Activated naive CD4-positive, alpha-beta T cell treated with anti-CD3 and anti-CD28 coated beads, Interleukin-2, amount 50 U/mL, for 16 hours (primary cell): ENCODE measurements at places on chromosomes 2 and 18.

DNA sequence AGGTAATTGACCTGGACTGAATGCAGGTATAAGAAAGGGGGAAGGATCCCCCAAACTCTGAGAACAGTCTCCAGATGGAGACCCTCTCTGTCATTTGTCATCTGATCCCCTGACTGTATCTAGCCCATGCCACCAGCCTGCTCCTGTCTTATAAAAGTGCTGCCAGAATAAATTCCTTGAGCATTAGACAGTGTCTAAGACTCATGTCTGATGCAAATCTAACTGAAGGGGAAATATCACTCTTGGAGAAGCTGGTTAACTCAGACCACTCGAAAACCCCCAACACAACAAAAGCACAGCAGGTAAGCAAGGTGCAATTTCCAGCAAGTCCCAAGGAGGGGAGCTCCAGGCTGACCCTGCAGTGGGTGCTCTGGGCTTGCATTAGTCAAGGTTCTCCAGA, 40.9 kb upstream of the KDM3A start:
- no peak for DNase-seq

- DNase-seq: no peak
These were observed 201.6 kb downstream of the SETBP1 start for GRCh38 chr18:44882163-44882868.

DNA sequence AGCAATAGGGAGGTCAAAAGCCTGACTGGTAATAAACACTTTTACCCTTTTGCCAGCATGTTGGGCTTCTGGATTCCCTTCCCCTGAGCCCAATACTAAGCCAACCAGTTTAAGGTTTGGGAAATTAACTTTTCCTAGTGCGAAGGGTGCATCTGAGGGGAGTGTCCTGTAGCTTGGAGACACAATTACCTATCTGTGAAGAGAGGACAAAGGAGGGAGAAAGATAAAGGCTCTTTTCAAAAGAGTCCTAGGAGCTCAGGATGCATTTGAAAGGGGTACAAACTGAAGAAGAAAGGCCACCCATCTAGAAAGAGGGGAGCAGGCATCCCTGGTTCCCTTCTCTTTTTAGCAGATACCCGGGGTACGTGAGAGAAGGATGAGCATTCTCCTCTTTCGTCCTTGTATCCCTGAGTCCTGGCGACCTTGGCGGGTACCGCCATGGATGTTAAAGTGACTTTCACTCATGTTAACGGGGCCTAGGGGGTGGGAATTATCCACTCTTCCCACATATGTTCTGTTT, 25.1 kb downstream of the C18orf54 start:
- no peak for DNase-seq

DNA sequence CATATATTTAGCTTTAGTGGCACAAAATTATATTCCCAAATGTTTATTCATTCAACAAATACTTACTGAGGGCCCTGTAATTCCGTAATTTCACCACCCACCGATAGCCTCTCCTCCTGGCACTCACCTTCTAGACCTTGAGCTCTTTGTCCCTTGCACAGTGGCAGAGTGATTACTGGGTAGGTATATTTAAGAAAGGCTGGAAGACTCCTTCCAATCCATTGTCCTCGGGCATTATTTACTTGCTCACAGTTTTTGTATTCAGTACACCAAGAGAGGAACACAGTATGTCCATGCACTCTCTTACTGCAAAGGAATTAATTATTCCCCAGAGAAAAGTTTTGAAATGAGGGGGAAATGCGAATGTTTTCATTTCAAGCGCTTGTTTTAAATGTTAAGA, 1.1 kb upstream of the CDCA7 start:
- DNase-seq: no peak

DNA sequence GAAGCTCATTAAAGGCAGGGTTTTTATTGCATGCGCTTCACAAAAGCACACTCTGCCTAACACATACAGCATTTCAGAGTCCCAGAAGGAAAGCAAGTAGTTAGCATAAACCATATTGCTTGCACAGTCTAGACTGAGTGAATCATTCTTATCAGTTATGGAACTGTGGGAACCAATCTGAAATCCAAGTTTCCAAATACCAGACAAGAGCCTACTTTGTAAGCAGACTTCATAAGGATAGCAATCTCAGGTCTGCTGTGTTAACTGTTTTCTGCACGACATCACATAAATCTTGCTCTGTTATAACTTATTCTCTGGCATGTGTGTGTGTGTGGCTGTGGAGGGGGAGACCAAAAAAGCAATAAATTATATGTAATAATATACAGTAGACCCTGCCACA, 608.1 kb upstream of the REG3G start:
- DNase-seq: no peak

DNA sequence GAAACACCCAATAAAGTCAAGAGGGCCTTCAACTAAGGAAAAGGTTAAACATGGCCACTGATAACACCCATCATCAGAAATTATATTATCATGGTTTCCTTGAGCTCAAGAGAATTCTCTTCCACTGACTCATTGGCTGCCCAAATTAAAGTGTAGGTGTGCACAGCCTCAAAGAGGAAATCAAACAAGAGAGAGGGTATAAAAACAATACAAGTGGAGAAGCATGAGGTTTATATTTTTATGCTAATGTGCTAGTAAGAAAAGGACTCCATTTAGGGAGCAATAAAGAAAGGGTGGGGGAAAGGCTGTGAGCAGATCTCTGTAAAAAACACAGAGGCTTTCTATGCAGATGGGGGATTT, 168.8 kb upstream of the VRK2 start:
- no peak for DNase-seq

DNA sequence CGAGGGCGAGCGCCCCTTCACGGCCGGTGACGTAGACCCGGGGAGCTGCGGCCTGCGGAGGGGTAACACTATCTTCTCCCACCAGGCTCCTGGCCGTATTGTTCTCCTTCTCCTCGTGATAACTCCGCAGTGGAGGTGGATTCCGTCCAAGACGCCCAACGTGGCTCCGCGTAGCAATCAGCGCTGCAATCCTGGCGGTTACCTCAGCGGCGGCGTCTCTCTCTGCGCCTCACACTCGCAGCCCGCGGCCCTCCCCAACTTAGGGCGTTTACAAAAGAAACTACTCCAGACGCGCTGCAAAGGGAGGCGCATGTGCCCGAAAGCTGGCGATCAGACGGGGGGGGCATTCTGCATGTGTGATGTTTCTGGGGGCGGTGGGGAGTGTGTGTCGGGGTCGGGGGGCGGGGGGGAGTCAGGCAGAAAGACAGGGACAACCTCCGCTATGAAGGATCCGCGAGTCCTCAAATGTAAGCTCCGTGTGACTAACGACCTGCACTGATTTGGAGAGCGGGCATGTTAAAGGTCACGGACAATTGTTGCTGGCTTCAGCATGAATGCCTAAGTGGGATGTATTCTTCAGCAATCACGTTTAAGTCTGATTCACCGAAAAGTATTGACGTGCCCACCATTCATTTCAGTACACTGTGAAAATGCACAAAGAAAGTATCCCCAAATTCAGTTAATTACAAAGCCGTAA, 1.3 kb upstream of the ZNF516 start:
- peak; percentile 58 for DNase-seq

GRCh38 chr2:217154923-217155322, 295.1 kb upstream of the TNP1 start:
- no peak for DNase-seq

GRCh38 chr2:9174771-9175437, 31.7 kb upstream of the ASAP2 start:
- no peak for DNase-seq

GRCh38 chr2:8543383-8544170, 138.3 kb upstream of the ID2 start:
- peak; percentile 74 for DNase-seq

DNA sequence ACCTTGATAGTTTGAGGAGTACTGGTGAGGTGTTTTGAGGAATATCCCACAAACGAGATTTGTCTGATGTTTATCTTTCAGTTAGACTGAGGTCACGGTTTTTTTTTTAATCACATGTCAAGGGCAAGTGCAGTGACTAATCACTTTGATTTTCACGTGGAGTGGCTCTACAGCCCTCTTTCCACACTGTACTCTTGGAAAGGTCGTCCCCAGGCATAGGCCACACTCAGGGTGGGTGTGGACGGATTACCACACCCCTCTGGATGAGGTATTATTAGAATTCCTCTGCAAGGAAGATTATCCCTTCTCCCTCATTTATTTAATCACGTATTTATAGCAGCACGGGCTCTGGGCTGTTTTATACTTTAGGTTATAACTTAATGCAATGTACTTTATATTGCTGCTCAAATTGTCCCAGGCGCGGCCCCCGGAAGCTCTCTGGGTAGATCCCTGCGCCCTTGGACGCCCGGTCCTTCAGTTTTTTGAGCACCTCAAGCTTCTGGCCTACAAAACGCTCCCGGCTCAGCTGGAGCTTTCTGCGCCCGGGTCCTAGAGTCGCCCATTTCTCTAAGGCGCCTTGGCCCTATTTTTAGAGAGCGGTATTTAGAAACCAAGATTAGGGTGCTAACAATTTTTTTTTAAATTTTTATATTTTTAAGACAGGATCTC, 515 bp upstream of the PLEKHB2 start:
- peak; percentile 41 for DNase-seq
